NCI-H1092 (cell line): ENCODE measurements at places on chromosomes 7 and 10.

GRCh38 chr7:23419845-23420244 lies 50.4 kb downstream of the IGF2BP3 start:
- DNase-seq = no peak

DNA sequence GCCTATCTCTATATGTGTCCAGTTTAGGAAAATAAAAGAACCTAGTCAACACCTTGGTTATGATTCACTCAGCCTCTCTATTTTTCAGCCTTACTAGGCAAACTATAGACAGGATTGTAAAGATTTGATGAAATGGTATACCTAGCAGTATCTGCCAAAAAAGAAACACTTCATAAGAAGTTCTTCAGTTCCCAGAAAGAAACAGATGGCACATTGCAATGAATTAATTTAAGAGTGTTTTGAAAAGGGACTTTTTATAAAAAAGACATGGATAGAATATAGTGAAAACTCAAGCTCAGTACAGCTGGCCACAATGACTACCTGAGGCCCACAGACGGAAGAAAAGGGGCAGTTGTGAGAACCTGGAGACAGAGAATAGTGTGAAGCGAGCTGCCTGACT lies 40.6 kb upstream of the RTKN2 start:
- DNase-seq = no peak

DNA sequence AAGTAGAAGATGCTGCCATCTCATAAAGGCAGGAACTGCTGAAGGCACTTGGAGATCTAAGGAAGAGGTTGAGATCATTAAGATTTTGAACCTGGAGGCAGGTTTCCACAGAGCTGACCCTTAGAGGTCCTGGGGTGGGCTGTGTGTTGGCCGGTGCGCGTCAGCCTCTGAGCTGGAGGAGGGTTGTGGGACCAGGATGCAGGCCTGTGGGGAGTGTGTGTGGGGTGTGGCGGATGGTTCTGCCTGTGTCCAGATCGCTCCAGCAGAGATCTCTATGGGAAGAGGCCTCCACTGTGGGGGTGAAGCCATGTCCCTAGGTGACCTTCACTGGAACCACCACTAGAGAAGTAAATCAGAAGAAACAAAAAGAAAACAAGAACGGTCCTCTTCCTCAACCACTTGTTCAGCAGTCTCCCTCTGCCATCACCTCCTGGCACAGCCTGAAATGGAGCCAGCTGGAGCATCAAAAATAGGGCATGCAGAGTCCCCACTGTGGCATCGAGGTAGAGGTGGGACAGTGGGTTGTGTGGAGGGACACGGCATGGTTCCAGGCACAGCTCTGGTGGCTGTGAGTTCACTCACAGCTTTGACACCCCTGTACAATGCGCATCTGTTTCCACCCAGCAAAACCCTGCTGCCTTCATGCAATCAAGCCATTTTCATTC lies 453.8 kb downstream of the TCERG1L start:
- no peak for DNase-seq

DNA sequence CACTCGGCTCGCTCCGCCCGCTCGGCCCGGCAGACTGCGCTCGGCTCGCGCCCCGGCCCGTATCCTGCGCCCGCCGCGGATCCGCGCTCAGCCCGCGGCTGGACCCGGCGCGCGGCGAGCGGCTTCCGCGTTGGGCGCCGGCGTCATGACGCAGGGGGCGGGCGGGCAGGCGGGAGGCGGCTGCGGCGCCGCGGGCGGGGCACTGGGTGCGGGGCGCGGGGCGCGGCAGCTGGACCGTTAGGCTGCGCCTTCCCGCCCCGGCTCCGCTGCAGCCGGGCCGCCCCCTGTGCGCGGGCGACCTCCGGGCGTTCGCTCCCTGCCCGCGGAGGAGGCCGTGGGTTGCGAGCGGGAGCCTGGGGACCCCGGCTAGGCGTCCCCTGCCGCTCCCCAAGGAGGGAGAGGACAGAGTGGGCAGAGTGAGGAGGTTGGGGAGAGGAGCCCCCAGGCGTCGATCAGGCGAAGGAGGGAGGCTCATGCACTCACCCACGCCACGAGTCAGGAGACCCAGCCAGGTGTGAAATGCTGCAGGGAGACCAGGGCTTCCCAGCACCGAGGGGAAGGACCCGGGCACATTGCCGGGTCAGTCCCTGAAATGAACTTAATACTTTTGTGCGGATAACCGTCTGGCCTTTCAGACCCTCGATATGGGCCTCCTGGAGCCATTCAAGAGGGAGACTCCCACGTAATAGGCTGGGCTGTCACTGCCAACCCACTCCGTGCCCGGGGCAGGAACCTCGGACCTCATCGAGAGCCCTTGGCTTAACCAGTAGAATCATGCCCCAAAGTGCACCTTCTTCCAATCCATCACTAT lies at the start of gene PIP4K2A:
Gene PIP4K2A, minus strand, starts transcription at position 100 of the 811 bp plus-strand sequence. CDS start 252 bp downstream, outside the sequence.
- DNase-seq = peak; percentile 28

DNA sequence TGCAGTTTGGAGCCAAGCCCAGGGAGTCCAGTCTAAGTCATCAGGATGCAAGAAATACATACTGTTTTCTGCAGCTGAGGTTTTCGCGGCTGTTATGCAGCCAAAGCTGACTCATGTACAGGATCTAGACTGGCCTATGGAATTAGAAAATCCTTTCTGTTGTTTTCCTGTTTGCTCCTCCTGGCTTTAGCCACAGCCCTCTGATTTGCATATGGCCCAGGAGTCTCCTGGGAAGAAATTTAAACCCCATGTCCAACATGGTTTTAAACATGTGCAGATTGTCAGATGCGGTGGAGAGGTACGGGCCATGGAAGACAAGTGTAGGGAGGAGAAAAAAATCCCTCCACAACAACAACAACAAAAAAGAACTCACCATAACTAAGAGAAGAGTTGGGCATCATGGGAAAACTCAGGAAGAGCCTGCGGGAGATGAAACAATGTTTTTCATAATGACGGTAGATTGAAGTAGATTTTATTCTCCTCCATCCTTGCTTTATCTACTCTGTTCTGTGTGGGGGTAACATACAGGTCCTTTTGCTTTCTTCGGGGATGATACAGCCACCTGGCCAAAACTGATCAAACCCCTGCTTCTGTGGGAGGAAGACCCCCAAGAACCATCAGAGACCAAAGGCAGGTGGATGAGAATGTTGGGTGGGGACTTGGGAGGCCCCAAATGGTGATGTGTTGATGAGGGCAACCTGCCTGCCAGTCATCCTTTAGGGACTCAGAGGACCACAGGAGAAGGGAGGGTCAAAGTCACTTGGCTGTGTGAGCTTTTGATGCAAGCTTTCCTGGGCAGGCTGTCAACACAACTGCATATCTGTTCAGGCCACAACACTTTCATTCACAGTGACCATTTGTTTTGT lies 29.8 kb upstream of the GNA12 start:
- DNase-seq = no peak

- DNase-seq = peak; percentile 84
Observed at GRCh38 chr7:36291387-36292316, 98.0 kb upstream of the ANLN start.

DNA sequence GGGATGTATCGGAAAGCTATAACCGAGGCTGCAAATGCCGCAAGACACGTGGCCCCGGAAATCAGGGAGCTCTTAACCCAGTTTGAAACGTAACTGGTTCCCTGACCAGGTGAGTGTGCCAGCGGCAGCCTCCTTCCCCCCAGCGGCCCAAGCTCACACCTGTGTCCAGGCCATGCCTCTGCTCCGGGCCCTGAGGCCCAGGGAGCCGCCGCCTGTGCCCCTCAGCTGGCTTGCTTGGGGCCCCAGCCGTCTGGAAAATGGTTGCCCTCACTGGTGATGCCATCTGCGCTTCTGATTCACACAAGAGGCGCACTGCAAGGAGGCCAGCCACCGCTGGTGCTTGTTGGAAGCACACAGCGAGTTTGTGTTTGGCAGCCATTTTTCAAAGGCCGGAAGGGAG lies 9.2 kb downstream of the PWWP2B start:
- no peak for DNase-seq

- no peak for DNase-seq
Observed at GRCh38 chr10:60155099-60155877, 234.4 kb downstream of the ANK3 start.

- DNase-seq = no peak
Observed at GRCh38 chr10:83539528-83540308, 599.6 kb upstream of the GHITM start.

- DNase-seq = no peak
Observed at GRCh38 chr10:18737841-18738240, 78.6 kb downstream of the ARL5B start.
